OCI-LY7 (cell line): ENCODE measurements at places on chromosomes 6 and 20.

- DNase-seq = no peak
Observed at GRCh38 chr6:107690643-107691061, 133.5 kb downstream of the SCML4 start.

- no peak for DNase-seq
Observed at GRCh38 chr6:83708970-83709747, at the start of gene SNAP91. Gene SNAP91, minus strand, starts transcription at chr6:83709101. Its CDS starts 1,174 bp downstream, at chr6:83707927.

GRCh38 chr20:45950330-45950646 is 15.8 kb downstream of the PCIF1 start:
- DNase-seq = no peak

DNA sequence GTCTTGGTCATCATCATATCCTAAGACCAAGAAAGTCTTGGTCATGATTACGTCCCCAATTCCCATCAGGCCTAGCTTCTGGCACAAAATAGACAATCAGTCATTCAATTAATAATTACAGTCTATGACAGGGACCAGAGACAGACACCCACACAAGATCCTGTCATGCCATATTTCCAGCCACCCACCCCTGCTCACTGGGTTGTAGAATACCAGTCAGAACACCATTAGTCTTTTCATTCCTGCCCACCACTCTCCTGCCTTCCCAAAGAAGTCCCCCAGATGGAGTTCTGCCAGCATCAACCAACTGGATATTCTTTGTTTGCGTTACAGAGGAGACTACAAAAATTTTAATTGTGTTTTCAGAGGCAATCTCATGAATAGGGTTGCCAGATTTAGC is 81.0 kb downstream of the BCAS1 start:
- no peak for DNase-seq

DNA sequence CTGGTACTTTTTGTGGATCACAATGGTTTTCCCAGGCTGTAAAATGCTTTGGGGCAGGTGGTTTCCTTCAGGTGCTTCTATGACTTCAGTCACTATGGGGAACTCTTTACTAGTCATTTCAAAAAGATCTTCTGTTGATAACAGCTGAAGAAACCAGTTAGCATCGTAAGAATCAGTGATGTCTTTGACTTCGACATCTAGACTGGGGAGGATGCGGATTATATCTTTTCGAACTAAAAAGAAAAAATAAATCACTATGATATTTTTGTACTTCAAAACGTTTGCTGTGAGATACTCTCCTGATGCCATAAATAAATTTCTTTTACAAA is 87.2 kb downstream of the THEMIS start:
- no peak for DNase-seq

DNA sequence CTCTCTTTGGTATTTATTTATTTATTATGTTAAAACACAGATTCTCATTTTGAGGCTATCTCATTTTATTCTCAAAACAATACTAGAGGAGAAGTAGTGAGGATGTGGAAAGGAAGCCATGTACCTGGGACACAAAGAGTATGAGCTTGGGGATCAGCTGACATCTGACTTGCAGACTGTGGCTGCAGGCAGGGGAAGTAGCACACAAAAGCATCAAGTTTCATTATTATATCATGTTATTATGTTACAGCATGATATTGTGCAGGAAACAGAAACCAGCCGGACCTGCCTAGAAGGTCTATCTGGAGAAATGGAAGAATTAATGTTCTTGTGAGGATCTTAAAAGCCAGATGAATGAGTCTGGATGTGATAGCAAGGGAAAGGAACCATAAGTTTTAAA is 248.2 kb downstream of the KHDC1L start:
- peak; percentile 11 for DNase-seq

GRCh38 chr20:1557605-1558004 is at the start of gene SIRPD:
Gene SIRPD, minus strand, starts transcription at chr20:1557705. Its CDS starts 52 bp downstream, at chr20:1557653.
- DNase-seq = no peak

DNA sequence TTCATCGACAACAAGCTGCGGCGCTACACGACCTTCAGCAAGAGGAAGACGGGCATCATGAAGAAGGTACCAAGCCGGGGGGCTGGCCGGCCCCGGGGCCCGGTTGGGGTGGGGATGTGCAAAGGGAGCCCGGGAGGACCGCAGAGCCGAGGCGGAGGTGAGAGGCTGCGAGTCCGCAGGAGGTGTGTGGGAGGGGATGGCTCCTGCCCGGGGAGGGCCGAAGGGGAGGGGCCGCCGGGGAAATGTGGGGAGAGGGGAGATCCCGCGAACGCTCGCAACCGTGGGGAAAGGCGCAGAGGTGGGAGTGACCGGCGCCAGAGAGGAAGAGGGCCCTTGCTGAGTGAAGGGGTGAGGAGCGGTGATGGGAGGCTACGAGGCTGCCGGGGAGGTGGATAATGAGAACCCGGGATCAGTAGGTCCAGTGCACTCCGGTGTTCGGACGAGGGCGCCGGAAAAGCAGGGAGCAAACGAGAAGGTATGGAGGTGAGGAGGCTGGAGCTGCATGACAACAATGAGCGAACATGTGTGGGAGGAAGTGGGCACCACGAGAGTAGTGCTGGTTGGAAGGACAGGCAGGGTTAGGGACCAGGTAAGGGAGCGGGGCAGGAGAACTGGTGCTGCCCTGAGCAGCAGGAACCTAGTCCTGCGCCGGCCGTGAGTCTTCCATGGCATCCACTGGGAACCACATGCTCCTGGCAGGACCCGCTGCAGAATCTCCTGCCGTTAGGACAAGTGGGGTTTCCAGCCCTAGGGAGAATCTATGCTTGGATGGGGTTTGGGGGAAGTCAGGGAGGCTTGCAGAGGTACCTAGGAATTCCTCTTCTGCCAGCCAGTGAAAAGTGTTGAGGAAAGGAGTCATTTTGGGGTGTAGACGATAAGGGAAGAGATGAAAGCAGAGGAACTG is 1.3 kb downstream of the SRF start:
- DNase-seq = peak; percentile 39
